ENCODE measurements at places on chromosomes 1 and 21. TPM values are rescaled to one million over a fixed set of nuclear protein-coding genes. Genes with fewer than 3 reads are reported as not detected.

AKT3 gene
- 74.4 TPM for total RNA-seq

S100A1 gene
- 12.4 TPM for total RNA-seq

- H3K27ac ChIP-seq: no peak overlapping the region
- H3K36me3 ChIP-seq: no peaks in the 10 kb centered on the region
- no peaks in the 10 kb centered on the region for H3K4me1 ChIP-seq
- H3K27me3 ChIP-seq: no peaks in the 10 kb centered on the region
- DNase-seq: no peak
These were observed 9.5 kb upstream of the PDIK1L start for GRCh38 chr1:26102119-26102518.

DNA sequence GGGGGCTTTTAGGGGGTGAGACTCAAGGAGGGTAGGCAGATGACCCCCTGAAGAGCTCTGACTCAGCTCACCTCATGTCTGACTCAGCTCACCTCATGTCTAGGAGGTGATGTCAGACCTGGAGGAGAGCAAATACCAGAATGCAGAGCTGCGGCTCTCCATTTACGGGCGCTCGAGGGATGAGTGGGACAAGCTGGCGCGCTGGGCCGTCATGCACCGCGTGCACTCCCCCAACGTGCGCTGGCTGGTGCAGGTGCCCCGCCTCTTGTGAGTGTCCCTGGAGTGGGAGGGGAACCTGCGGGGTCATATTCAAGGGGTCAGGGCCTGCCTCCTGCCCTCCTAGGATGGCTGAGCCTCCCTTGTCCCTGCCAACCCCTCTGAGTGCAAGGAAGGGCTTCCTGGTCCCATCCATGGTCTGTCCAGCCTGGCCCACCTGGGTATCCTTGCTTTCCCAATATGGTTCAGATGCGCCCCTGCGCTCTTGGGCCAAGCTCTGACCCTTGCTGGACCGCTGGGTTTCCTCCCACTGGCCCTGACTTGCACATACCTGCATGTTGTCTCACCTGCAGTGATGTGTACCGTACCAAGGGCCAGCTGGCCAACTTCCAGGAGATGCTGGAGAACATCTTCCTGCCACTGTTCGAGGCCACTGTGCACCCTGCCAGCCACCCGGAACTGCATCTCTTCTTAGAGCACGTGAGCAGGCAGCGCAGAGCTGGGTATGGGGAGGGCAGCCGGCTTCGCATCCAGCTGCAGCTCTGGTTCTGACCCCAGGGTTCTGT, 9.1 kb downstream of the AMPD2 start:
- no peak overlapping the region for H3K27ac ChIP-seq
- no peak overlapping the region for H3K4me3 ChIP-seq
- H3K4me1 ChIP-seq: peaks cover 9% of the 10 kb centered on the region
- peaks cover 54% of the 10 kb centered on the region for H3K36me3 ChIP-seq
- DNase-seq: peak; percentile 68

- DNase-seq: no peak
- no peaks in the 10 kb centered on the region for H3K36me3 ChIP-seq
- no peaks in the 10 kb centered on the region for H3K27me3 ChIP-seq
- H3K4me1 ChIP-seq: peaks cover 65% of the 10 kb centered on the region
- peak overlapping the region; percentile 99 for H3K27ac ChIP-seq
These were observed 1.2 kb downstream of the HDGF start for GRCh38 chr1:156750191-156750672.
